Fibroblast of the aortic adventitia (primary cell): ENCODE measurements at places on chromosomes 3 and 15. TPM values are rescaled to one million over a fixed set of nuclear protein-coding genes. Genes with fewer than 3 reads are reported as not detected.

The TRIM59 gene
- total RNA-seq: 16.5 and 47.8 TPM in 2 replicates

The CLDN16 gene
- 0.09 TPM in 1 of 2 replicates, not detected in the other for total RNA-seq

The SCG5 gene
- total RNA-seq: 11.7 and 16.7 TPM in 2 replicates

The ARHGAP31 gene
- total RNA-seq: 11.4 and 23.5 TPM in 2 replicates

The TEX9 gene
- total RNA-seq: 8.3 and 12.5 TPM in 2 replicates

The ANKRD63 gene
- not detected in 2 replicates for total RNA-seq

The ATP13A5 gene
- total RNA-seq: not detected in 2 replicates

The EPHB1 gene
- total RNA-seq: 1.2 and 3.0 TPM in 2 replicates

The GOLGA8G gene
- total RNA-seq: not detected in 2 replicates

The ZWILCH gene
- total RNA-seq: 7.8 and 36.5 TPM in 2 replicates

The GABRA5 gene
- not detected in 2 replicates for total RNA-seq

The ACTC1 gene
- total RNA-seq: not detected in 2 replicates

The SPINT1 gene
- total RNA-seq: not detected in 2 replicates

The ZNF35 gene
- total RNA-seq: 10.1 and 12.9 TPM in 2 replicates

The CYP1A2 gene
- not detected in 2 replicates for total RNA-seq

The MELTF gene
- 5.6 and 20.8 TPM in 2 replicates for total RNA-seq

The ONECUT1 gene
- not detected in 2 replicates for total RNA-seq

The IGSF11 gene
- total RNA-seq: not detected in 2 replicates

The CPNE9 gene
- total RNA-seq: not detected in 2 replicates
